Activated CD4-positive, alpha-beta T cell treated with anti-CD3 and anti-CD28 coated beads for 36 hours (primary cell): ENCODE measurements at places on chromosomes 3 and 15. TPM values are rescaled to one million over a fixed set of nuclear protein-coding genes. Genes with fewer than 3 reads are reported as not detected.
A peak's percentile ranks its signal among the peaks of the same experiment; 100 is the strongest.

GRCh38 chr3:185187391-185187790 lies 34.5 kb upstream of the C3orf70 start:
- no peak for DNase-seq

- DNase-seq = no peak
Measured at GRCh38 chr3:10395196-10395595, 74.3 kb upstream of the SEC13 start.

- no peak for DNase-seq
Measured at GRCh38 chr3:58608648-58609047, 31.5 kb upstream of the FAM107A start.

DNA sequence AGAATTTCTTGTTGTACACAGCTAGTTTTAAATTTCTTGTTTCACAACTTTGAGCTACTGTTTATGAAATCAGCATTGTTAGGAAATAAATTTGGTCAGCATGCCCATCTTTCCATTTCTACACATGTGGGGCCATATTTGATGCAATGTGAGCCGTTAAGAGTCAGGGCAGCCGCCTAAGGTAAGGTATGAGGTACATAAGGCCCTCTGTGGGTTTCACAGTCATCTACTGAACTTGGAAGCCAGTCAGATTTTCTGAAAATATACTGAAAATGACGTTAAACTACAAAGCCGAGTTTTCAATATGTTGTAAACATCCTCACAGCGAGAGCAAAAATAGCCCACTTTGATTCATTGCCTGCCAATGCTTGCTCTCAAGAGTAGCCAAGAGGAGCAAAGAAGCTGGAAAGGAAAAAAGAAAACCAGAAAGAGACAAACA lies 94.7 kb upstream of the PDZRN3 start:
- no peak for DNase-seq

GRCh38 chr15:71440489-71441110 lies 325.3 kb downstream of the THSD4 start:
- no peak for DNase-seq

- no peak for DNase-seq
Measured at GRCh38 chr3:69959581-69959980, 40.0 kb upstream of the SAMMSON start.

- no peak for DNase-seq
Measured at GRCh38 chr3:147343926-147344325, 62.4 kb downstream of the ZIC4 start.

DNA sequence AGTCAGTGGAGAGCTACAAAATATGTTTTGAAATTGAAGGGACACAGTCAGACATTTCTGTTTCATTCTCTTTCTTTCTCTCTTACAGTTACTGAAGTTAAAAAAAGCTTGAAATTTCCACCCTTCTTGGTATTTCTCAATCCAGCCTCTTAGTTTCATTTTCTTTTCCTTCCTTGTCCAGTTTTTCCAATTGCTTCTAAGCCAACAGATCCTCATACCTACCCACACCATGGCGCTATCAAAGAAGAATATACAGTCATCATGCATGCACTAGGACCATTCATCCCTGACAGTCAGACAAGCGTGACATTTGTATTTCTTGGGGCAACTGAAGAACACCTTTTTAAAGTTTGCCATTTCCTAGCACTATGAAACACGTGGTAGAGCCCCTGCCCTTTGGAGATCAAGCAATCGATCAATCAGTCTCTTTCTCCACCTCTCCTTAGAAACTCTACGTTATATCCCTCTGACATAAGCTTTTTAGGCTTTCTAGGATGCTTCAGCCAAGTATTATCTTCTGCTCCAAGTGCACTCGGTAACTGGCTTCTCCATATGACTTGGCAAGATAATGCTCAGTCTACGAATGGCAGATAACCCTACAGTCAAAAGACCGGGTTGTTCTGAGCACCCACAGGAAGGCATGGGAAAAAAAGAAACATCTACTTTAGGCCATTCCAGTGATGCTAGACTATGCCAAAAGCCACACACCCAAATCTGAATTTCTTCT lies 65.4 kb downstream of the FBN1 start:
- no peak for DNase-seq

DNA sequence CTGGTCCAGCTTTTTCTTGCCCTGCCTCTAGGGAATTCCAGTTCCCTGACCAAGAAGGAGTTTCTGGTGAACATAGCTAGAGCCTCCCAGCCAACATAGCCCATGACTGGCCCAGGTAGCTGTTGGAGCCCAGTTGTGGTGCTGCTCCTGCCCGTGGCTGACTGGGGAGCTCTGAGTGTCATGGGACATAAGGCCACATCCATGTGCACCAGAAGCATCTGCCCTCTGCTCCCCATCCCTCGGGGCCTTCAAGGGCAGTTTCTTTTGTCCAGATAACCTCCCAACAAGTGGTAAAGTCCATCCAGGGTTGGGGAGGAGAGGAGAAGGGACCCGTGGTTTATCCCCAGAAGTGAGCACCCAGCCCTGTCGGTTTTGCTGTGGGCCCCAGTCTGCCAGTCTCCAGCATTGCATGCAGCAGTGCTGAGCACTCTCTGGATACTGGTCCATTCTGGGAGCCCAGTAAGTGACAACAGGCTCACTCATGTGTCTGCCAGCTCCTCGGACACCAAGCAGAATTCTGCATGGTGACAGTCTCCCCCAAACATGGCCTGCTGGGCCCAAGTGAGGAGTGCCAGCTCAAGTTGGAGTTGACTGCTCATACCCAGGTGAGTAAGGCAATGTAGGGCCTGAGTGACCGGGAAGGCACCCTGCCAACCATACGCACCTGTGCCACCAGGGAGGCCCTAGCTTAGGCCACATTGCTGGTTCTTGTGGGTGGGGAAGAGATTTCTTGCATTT lies 28.8 kb downstream of the ACAA1 start:
- no peak for DNase-seq

GRCh38 chr3:146164971-146165769 lies 4.2 kb upstream of the PLOD2 start:
- no peak for DNase-seq

- DNase-seq = no peak
Measured at GRCh38 chr15:90035840-90036230, 34.7 kb downstream of the ZNF710 start.

DNA sequence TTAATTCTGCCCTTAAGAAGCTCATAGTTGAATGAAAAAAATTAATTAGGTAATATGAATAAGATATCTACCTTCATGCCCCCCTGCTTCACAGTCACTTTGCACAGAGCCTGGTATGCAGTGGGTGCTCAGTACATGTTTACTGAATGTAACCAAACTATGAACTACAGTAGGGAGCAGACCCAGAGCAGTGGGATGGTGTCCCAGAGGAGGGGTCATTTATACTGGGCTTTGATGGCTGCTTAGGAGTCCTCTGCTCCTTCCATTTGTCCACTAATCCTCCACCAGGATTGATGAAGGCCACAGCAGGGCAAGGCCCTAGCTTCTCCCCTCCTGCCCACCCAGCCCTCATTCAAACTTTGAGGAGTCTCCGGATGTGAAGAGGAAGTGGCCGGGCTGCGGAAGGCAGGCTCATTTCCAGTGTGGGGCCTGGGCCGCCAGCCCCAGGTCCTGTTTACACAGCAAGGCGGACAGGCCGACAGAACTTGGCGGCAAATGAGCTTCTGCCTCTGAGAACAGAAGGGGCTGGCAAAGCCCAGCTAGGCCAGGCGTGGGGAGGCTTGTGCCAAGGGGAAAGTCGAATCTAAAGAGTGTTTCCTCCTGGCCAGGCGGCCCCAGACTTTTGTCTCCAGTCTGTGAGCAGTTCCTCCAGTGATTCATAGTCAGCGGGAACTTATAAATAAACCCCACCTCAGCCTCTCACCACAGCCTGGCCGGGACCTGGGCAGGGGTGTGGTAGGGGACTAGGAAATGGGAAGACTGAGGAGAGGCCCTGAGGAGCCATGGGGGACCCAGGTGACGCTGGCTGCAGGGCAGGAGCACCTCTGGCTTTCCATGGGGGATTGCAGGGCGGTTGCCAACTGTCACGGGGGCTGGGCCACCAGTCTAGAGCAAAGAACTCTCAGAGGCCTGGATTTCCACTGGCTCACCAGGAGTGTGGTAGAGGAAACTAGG lies 51.6 kb upstream of the LCTL start:
- no peak for DNase-seq

DNA sequence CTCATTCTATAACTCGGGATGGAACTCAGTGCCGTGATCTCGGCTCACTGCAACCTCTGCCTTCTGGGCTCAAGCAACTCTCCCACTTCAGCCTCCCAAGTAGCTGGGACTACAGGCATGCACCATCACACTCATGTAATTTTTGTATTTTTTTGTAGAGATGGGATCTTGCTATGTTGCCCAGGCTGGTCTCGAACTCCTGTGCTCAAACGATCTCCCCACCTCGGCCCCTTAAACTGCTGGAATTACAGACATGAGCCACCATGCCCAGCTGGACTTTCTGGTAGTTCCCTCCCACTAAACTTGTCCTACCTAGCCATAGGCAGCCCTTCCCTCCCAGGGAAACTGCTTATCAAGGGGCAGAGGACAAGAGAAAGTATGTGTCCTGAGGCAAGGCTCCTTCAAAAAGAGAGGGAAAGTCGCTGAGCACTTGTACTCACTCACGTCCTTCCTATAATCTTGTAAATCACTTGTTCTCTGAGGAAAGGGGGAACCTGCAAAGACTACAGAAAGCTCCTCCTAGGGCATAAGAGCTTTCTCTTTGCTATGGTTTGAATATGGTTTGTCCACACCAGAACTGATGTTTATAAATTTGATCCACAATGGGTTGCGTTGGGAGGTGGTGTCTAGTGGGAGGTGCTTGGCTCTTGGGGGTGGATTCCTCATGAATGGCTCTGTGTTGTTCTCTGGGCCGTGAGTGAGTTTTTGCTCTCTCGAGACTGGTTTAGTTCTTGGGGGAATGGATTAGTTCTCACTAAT lies 13.6 kb upstream of the TBL1XR1 start:
- DNase-seq = no peak

DNA sequence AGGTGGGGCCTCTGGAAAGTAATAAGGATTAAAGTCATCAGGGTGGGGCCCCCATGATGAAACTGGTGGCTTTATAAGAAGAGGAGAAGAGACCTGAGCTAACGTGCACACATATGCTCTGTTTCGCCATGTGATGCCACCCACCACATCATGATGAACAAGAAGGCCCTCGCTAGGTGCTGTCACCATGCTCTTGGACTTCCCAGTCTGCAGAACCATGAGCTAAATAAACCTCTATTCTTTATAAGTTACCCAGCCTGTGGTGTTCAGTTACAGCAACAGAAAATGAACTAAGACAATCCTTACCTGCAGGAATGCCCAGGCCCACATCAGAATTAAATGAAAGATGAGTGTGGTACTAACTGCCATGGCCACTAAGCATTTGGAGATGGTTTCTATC lies 79.8 kb downstream of the ADCY5 start:
- DNase-seq = no peak

DNA sequence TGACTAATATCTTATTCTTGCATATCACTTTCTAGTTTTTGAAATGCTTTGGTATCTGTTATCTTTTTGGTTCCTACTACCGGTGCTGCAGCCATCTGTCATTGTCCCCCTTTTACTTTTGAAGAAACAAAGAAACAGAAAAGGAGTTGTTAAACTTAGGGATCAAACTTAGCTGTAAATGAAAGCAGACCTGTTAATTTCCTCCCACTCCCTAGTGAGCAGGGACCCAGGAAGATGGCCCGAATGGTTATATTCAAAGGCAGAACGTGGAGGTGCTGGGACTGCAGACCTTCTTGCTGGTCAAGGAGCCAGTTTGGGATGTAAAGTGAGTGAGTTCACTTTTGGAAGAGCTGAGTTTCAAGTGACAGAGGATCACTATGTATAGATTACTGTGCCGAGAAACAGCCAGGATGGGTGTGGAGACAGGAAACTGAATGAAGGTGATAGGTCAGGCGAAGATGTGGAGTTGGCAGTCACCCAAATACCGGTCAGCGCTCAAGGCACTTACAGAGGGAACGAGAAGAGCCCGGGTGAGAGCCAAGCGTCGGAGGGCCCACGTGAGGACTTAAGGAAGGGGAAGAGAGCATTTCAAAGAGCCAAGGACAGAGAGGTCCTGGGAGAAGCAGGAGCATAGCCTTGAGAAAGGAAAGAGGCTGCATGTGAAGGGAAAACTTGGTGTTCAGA lies 20.1 kb downstream of the KBTBD8 start:
- peak; percentile 19 for DNase-seq

- no peak for DNase-seq
Measured at GRCh38 chr3:126964261-126964660, 18.7 kb upstream of the PLXNA1 start.

DNA sequence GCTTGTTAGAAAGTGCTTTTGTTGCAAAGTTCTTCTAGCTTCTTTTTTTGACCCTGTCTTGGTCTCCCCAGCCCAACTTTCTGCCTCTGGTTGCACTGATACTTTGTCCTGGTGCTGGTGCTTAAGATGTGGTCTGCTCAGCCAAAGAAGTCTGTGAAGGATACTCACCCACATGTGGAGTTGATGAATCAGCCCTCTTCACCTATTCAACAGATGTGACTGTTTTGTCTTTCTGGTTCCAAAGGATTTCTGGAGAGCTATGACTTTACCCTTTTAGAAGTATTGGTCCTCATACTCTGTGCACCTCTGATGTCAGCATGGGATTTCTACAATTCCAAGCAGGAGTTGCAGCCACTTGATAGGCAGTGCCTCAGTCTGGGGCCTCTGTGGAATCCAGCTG lies 84.1 kb downstream of the PCCB start:
- DNase-seq = no peak

DNA sequence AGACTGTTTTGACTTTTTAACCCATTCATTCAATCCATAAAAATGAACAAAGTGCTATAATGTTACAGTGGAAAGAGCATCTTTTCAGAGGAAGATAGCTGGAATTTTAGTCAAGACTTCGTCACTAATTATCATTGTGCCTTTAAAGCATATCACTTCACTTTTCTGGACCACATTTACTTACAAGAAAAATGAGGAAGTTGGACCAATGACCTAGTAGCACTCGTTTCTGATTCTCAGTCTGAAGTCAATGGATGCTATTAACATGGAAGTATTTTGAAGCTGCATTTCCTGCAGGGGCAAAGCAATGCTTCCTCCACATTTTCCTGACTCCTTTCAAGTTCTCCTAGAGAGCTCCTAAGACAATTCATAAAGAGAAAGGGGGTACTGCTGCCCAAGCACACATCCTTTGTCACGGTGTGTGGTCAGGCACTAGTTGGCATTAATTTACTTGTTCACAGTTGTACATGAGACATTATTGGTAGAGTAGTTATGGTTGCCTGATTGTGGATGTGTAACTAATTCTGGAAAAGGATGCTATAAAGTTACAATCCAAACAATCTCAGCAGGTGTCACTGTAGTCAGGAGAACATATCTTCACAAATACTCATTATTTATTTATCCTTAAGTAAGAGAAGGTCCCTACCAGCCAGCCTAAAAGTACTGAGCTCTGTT lies 1049.1 kb downstream of the FHIT start:
- DNase-seq = no peak

Gene ZPLD1
- not detected for total RNA-seq

Gene STRC
- total RNA-seq = 1.0 TPM

Gene C3orf22
- not detected for total RNA-seq

Gene TTC23
- total RNA-seq = 9.0 TPM

Gene ARGFX
- not detected for total RNA-seq

Gene LRTM1
- not detected for total RNA-seq

Gene GRM7
- not detected for total RNA-seq

Gene CCR3
- not detected for total RNA-seq

Gene A4GNT
- not detected for total RNA-seq

Gene GPR171
- 84.9 TPM for total RNA-seq

Gene VGLL3
- total RNA-seq = not detected

Gene PBRM1
- total RNA-seq = 57.6 TPM

Gene HYAL1
- 0.37 TPM for total RNA-seq

Gene SATB1
- total RNA-seq = 471 TPM
